ENCODE measurements at places on chromosomes 7 and 10.
A peak's percentile ranks its signal among the peaks of the same experiment; 100 is the strongest.

DNA sequence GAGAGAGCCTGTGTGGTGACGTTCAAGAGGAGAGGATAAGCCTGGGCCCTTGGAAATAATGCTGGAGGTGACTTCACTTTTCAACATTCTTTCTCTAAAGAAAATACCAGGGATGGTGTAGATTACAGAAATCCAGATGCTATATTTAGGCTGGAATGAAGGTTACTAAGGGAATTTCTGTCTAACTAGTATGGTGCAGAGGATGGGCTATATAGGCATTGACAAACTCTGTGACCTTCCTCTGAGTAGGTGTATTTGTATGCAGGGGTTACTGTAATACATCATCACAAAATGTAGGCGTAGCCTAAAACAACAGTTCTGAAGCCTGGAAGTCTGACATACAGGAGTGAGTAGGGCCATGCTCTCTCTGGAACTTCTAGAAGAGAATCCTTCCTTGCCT lies 155.3 kb upstream of the INHBA start:
- peak; percentile 17 for DNase-seq

DNA sequence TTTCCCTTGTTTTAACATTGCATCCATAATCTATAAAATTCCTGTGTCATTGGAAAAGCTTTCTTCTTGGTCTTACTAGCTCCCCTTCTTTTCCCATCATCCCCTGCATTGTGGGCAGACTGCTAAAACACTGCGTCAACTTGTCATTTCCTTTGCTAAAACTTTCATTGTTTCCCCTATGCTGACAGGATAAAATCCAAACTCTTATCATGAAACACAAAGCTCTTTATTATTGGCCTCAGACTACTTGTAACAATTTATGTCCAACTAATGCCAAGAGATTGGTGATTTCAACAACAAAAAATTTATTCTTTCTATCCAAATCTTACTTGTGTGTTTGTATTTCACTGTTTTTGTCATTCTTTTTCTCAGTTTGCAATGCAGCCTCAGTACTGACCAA lies 339.1 kb downstream of the HGF start:
- DNase-seq: no peak

GRCh38 chr10:53675177-53675576 lies 902.6 kb upstream of the MBL2 start:
- no peak for DNase-seq

- DNase-seq: no peak
Observed at GRCh38 chr7:42022056-42022455, 215.0 kb downstream of the GLI3 start.

DNA sequence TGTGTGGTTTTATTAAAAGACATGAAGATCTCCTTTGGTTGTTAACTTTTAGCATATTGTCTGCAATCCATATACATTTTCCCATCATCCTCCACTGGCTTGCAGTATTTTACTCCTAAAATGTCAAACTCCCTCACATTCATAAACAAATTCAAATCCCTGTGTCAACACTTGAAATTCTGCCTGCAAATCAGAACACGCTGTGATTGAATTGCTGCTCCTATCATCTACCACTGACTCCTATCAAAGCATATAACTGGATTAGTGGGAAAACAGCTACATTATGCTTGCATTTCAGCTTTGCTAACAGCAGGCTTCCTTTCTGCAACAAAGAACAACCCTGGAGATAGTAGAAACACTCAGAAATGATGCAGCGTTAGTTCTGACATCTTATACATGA lies 281.8 kb upstream of the HGF start:
- DNase-seq: no peak

DNA sequence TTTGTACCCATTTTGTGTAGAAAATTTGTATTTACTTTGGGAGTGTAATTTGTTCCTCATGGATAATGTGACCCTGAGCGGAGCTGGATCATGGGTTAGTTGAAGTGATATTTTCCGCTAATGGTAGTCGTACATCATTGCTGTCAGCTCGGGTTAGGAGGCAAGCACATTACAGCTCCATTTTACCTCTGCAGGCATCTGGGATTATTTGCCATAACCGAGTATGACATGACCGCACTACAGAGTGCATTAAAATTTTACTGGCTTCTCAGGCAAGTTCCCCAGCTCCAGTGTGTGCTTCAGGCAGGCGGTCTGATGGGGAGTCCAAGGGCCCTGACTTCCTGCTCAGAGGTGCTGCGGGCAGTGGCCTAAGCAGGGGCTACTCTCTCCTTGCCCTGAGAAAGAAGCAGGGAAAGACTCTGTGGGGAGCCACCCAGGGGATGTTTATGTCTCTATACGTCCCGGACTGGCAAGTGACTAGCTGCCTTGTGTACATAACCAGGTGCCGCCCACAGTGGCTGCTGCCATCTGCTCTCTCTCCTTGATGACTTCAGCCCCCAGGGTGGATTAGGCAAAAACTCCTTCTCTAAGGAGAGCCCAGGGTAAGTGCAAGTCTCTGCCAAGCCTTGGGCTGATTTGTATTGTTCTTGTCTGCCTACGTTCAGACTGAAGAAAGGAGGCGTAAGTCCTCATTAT lies 685.3 kb upstream of the GALNT17 start:
- no peak for DNase-seq

GRCh38 chr10:96768136-96768535 lies 47.8 kb upstream of the PIK3AP1 start:
- no peak for DNase-seq

- peak; percentile 84 for DNase-seq
Observed at GRCh38 chr10:80081801-80082750, 3.6 kb downstream of the TMEM254 start.

DNA sequence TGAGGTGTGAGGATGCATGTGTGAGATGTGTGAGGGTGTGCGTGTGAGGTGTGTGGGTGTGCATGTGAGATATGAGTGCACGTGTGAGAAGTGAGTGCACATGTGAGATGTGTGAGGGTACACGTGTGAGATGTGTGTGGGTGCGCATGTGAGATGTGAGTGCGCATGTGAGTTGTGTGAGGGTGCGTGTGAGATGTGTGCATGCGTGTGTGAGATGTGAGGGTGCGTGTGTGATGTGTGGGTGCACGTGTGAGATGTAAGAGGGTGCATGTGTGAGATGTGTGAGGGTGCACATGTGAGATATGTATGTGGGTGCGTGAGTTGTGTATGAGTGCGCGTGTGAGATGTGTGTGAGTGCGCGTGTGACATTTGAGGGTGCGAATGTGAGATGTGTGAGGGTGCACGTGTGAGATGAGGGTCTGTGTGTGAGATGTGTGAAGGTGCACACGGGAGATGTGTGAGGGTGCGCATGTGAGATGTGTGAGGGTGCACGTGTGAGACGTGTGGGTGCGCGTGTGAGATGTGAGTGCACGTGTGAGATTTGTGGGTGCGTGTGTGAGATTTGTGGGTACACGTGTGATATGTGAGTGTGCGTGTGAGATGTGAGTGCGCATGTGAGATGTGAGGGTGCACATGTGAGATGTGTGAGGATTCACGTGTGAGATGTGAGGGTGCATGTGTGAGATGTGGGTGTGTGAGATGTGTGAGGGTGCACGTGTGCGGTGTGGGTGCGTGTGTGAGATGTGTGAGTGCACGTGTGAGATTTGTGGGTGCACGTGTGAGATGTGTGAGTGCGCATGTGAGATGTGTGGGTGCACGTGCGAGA lies 30.5 kb downstream of the PPIF start:
- no peak for DNase-seq

DNA sequence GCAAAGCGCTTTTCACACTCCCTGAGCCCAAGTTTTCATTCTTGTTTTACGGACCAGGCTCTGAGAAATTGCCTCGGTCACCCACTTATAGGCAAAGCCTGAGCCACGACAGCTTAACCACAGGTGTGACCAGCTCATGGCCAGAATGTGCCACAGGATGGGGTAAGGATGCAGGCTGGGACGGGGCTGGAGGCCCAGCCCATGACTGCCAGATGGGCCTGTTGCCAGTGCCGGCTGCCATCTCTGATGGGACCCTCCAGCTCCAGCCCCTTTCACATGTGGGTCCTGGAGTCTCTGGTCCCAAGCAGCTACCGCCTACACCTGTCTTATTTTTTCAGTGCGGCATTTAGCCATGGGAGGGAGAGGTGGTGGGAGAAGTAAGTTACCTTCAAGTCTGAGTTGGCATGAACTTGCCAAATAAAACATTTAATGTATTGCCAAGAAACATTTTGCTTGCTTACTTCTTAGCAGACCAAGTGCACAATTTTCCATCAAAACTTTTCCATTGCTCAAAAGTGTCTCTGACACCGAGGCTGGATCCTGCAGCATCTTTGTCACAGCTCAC lies 142.6 kb downstream of the GRK5 start:
- DNase-seq: no peak

DNA sequence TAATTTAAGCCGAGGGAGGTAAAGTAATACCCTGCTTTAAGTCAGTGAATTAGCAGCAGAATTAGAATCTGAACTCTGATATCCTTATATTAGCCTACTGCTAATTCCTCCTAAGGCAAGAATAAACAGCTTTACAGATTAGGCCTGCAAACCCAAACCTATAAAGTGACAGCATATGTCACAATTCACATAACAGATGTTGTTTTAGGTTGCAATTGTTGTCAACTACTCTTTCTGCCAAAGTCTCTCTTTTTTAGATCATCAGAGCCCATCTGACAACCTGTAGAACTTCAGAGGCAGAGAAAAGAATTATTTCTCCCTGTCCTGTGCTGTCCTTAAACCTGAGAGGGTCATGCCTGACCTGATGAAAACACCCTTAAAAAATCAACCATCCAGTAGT lies 167.2 kb downstream of the PRKG1 start:
- DNase-seq: no peak

- no peak for DNase-seq
Observed at GRCh38 chr7:80183900-80184685, 49.5 kb downstream of the GNAI1 start.

DNA sequence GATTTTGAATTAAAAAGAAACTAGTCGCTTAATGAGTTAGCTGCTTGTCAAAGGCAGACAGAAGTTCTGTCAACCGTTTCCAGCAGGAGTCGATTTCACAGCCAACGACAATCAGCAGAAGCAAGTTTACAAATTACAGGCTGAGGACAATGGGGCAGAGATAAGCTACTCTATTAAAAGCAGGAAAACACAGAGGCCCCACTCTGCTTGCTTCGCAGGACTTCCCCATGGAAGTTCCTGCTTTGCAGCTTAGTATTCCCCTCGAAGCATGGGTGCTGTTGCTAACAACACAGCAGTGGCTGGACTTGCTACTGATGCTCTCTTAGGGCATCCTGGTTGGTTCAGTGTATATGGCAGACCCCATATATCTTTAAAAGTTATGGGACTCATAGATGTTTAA lies 50.8 kb upstream of the KLF6 start:
- no peak for DNase-seq

DNA sequence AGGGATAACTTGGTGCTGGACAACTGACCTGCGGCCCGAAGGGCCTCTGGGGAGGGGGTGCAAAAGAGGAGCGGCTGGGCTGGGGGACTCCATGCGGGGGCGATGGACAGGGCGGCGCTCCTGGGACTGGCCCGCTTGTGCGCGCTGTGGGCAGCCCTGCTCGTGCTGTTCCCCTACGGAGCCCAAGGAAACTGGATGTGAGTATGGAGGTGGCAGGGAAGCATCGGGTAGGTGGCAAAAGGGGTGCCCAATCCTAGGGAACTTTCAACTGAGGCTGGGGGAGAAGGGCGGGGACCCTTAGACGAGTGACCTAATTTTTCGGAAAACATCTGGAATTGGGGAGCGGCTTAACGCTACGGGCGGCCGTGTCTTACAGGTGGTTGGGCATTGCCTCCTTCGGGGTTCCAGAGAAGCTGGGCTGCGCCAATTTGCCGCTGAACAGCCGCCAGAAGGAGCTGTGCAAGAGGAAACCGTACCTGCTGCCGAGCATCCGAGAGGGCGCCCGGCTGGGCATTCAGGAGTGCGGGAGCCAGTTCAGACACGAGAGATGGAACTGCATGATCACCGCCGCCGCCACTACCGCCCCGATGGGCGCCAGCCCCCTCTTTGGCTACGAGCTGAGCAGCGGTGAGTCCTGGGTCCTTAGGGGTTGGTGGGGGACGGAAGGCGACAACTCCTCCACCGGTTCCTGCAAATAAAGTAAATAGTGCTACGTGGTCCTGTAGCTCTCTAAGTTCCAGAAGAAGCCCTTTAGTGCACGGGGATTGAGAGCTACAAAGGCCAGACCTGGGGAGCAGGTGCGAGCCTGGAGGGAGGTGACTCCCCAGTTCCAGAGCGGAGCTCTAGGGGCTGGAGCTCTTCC lies 622 bp downstream of the WNT16 start:
- peak; percentile 37 for DNase-seq

GRCh38 chr7:134900166-134900982 lies 85.9 kb upstream of the AGBL3 start:
- DNase-seq: no peak

- no peak for DNase-seq
Observed at GRCh38 chr10:126595160-126595559, 75.3 kb downstream of the C10orf90 start.

DNA sequence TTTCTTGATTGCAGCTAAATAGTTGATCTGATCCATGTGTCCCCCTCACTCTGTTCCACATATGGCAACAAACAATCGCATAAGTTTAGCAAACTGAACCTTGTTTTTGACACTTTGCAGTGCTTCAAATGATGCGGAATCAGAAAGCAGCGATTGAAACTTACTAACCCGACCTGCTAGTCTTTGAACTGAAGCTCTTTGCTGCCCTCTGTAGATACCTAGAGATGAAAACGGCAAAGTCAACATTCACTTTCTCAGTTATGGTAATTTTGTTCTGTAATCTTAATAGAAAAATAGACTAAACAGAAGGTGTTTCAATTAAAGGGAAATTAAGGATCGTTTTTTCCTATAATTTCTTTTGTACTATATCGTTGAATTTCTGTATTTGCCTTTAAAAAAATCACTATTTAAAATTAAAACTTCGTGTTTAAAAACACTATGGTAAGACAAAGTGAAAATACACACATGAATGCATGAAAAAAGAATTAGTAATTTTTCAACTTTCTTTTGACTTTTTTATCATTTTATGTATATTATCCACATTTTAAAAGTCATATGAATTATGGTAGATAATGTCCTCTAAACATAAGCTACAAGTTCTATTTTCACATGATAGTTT lies 276.5 kb downstream of the MAGI2 start:
- DNase-seq: peak; percentile 34

GRCh38 chr10:4201866-4202825 lies 417.1 kb upstream of the KLF6 start:
- no peak for DNase-seq

DNA sequence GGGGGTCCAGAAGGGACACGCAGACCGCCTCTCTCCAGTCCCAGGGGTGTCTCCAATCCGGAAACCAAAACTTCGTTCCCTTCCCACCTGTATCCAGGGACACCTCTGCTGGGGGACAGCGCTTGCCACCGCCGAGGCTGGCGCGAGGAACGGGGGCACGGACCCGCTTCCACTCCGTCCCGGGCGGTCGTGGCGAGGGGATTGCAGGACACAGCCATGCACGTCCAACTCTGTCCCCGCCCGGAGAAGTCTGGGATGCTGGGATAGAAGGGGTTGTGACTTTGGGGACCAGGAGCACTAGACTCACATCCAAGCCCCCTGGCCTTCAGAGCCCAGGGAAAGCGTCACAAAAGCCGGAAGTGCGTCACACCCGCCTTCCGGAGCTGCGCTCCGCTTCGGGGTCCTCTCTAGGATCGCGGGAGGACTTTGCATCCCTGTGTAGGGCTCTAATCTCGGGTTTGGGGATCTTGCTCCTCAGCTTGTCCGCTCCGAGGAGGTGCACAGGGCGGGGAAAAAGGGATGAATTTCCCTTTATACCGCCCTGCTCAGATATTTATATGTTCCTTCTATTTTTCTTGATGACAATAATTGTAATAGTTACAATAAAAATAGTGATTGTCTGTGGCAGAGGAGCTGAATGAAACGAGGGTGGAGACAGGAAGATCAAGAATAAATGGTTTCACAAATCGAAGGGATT lies at the start of gene FAM200A:
Gene FAM200A, minus strand, starts transcription at position 348 of the 697 bp plus-strand sequence. CDS start 3,707 bp downstream, outside the sequence.
- peak; percentile 86 for DNase-seq

- no peak for DNase-seq
Observed at GRCh38 chr10:126917375-126917774, 12.1 kb downstream of the DOCK1 start.

GRCh38 chr10:1824928-1825327 lies 87.6 kb upstream of the ADARB2 start:
- DNase-seq: no peak
